CD4-positive, alpha-beta memory T cell (primary cell): ENCODE measurements at places on chromosomes 1 and 21.

DNA sequence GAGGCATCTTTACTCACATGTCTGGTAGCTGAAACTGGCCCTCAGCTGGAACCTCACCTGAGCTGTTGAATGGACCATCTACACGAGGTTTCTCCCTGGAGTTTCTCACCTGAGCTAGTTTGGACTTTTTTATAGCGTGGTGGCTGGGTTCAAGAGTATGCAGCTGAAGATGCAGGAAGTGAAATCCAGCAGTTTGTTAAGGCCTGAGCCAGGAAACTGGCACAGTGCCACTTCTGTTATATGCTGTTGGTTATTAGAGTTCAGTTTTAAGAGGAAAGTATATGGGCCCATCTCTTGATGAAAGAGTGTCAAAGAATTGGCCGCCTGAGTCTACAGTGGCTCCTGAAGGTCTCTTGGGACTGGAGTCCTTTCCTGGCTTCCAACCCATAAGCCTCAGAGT, 35.6 kb downstream of the STUM start:
- DNase-seq, result no peak

GRCh38 chr1:212607206-212607912, 1.2 kb upstream of the ATF3 start:
- DNase-seq, result peak; percentile 23

GRCh38 chr1:3987669-3988235, 87.7 kb upstream of the C1orf174 start:
- no peak for DNase-seq

- DNase-seq, result no peak
Observed at GRCh38 chr21:41762753-41763152, 4.1 kb downstream of the RIPK4 start.

- DNase-seq, result no peak
Observed at GRCh38 chr1:29324202-29324601, 87.9 kb downstream of the PTPRU start.

DNA sequence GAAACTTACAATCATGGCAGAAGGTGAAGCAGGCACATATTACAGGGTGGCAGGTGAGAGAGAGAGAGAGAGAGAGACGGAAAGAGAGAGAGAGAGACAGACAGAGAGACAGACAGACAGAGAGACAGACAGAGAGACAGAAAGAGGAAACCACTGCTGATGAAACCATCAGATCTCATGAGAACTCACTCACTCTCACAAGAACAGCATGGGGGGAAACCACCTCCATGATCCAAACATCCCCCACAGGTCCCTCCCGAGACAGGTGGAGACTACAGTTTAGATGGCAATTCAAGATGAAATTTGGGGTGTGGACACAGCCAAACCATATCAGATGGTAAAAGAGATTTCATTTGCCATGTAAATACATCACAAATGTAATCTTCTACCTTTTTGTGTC, 708.1 kb downstream of the MRPL39 start:
- DNase-seq, result no peak

DNA sequence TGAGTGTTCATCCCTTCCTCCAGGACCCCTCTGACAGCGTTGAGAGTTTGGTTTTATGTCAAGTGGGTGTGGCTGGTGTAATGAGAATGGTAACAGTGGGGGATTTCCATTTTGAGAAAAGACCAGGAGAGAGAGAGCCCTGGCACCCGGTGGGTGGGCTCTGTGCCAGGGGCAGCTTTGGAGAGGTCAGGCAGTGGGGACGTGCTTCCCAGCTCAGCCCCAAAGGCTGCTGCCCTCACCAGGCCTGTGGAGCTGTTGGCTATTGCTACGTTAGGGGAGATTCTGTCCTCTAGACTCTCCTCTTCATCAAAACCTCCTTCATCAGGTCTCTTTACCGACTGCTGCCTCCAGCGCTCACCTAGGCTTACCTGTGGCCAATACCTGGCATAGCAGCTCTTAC, 176.3 kb downstream of the PTPRU start:
- DNase-seq, result no peak

DNA sequence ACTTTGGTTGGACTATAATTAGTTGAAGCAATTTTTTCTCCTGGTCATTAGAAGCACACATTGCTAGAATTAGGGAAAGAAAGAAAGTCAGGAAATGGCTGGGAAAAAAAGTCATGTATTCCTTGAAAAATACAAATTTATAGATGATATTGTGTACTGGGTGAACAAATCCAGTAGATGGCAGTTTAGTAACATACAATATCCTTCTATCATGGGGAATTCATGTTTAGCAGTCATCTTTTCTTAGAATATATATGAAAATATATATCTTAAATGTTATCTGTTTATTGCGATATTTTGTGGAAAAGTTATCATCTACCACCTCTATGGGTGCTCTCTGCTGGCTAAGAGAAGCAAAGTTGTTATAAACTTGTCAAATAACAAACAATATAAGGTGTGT, 13.1 kb upstream of the ZRANB2 start:
- no peak for DNase-seq

DNA sequence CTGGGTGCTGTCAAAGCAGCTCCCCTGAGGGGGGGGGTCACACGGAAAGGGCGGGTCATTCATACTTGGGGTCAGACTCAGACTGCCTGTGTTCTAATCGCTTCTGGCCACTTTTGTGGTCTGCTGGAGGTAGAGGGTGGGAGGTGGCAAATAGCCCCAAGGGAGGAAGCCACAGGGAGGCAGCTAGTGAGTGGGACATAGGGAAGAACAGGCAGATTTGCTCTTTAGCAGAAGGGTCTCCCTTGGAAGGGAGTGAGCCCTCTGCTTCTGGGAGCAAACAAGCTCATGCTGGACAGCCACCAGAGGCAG, 24.5 kb downstream of the ACOT11 start:
- no peak for DNase-seq

- no peak for DNase-seq
Observed at GRCh38 chr1:221912230-221912629, 170.3 kb upstream of the DUSP10 start.

GRCh38 chr1:59391212-59392179, 94.6 kb downstream of the FGGY start:
- no peak for DNase-seq

DNA sequence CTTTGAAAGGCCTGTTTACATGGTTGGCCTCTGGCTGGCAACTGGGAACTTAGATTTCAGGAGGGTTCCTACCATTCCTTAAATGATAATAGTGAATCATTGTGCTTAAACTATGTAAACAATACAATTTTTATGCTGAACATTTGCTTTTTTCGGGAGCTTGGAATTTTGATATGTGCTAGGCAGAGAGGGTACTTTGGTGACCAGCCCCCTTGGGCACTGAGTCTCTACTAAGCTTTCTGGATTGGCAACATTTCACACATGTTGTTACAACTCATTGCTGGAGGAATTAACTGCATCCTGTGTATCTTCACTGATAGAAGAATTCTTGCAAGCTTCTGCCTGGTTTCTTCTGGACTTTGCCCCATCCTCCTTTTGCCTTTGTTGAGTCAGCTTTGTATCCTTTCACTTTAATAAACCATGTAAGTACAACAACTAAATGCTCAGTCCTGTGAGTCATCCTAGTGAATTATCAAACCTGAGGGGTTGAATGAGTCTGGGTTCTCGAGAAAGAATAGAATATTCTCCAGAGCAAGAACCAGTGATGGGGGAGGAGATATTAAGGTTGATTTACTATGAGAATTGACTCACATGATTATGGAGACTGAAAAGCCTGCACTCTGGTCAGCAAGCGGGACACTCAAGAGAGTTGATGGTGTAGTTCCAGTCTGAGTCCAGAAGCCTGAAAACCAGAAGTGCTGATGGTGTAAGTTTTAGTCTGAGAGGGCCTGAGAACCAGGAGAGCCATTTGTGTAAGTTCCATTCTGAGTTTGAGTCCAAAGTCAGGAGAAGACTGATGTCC, 3.1 kb upstream of the SLC16A4 start:
- no peak for DNase-seq
